ENCODE measurements at places on chromosomes 3 and 15. TPM values are rescaled to one million over a fixed set of nuclear protein-coding genes. Genes with fewer than 3 reads are reported as not detected.

SOX14 gene
- total RNA-seq, result not detected

RAB6B gene
- not detected for total RNA-seq

COL6A5 gene
- not detected for total RNA-seq

ZIC1 gene
- total RNA-seq, result not detected

PRTG gene
- total RNA-seq, result 2.5 TPM

SMCO1 gene
- not detected for total RNA-seq

ATP2B2 gene
- total RNA-seq, result not detected

GPR176 gene
- 93.1 TPM for total RNA-seq

MYD88 gene
- 25.9 TPM for total RNA-seq

All from myometrial cell (primary cell).